ENCODE measurements at places on chromosomes 2 and 18. TPM values are rescaled to one million over a fixed set of nuclear protein-coding genes. Genes with fewer than 3 reads are reported as not detected.

NAT8 gene
- polyA plus RNA-seq, result not detected

CDH2 gene
- 4.6 TPM for polyA plus RNA-seq

MARCHF4 gene
- polyA plus RNA-seq, result 0.04 TPM

NT5DC4 gene
- polyA plus RNA-seq, result not detected

TMBIM1 gene
- 105 TPM for polyA plus RNA-seq

ABCG5 gene
- polyA plus RNA-seq, result not detected

SETBP1 gene
- 16.2 TPM for polyA plus RNA-seq

ANKRD30BL gene
- 0.12 TPM for polyA plus RNA-seq

RESP18 gene
- not detected for polyA plus RNA-seq

CD226 gene
- polyA plus RNA-seq, result 0.50 TPM

POTEI gene
- 0.12 TPM for polyA plus RNA-seq

CYP27A1 gene
- polyA plus RNA-seq, result 13.7 TPM

FBXO11 gene
- 55.6 TPM for polyA plus RNA-seq

RFTN2 gene
- polyA plus RNA-seq, result 17.6 TPM

HS1BP3 gene
- 8.8 TPM for polyA plus RNA-seq

KLF11 gene
- polyA plus RNA-seq, result 24.3 TPM

NYAP2 gene
- polyA plus RNA-seq, result 0.15 TPM

NR4A2 gene
- polyA plus RNA-seq, result 1.4 TPM

KRTCAP3 gene
- polyA plus RNA-seq, result 4.6 TPM

XDH gene
- polyA plus RNA-seq, result not detected

PFN4 gene
- polyA plus RNA-seq, result 2.1 TPM

STAT4 gene
- polyA plus RNA-seq, result 2.3 TPM

ALPP gene
- 0.39 TPM for polyA plus RNA-seq

ICOS gene
- polyA plus RNA-seq, result not detected

ST8SIA3 gene
- polyA plus RNA-seq, result not detected

SLC4A3 gene
- polyA plus RNA-seq, result 7.1 TPM

MBD2 gene
- 67.0 TPM for polyA plus RNA-seq

ALLC gene
- polyA plus RNA-seq, result not detected

REG1B gene
- not detected for polyA plus RNA-seq

GLI2 gene
- 7.4 TPM for polyA plus RNA-seq
